ENCODE measurements at places on chromosomes 16 and 17. TPM values are rescaled to one million over a fixed set of nuclear protein-coding genes. Genes with fewer than 3 reads are reported as not detected.

- no peak for DNase-seq
These were observed 29.9 kb upstream of the OR1G1 start for GRCh38 chr17:3157218-3157617.

DNA sequence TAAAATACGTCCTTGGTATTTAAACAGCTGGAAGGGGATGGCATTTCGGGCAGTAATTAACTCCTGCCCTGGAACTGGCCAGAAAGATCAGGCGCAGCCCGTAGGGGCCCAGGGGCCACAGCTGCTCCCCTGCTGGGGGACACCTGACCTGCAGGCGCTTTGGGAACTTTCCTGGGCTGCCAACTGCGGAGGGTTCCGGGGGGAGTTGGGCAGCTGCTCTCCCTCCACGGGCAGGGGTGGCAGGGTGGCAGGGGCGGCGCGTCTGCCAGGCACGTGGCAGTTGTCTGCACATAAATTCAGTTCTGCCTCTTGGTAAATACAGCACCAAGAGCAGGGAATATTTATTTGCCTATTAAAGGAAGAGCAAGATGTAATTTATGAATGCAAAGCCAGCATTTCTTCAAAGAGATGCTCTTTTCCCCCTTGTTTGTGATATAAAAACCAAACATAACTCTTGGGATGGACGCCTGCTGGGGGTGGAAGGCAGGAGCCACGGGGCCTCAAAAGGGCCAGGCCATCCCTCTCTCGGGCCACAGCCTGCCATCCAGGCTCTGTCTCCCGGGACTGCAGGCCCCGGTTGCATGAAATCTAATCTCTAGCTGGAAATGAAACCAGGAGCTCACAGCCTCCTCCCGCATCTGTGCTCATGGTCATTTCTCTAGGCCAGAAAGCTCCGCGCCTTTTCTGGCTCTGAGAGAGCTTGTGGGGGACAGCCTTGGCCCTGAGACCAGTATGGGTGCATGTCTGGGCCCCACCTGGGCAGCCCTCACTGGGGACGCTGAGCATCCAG lies 29.9 kb upstream of the CHMP6 start:
- no peak for DNase-seq

- no peak for DNase-seq
These were observed 14.6 kb downstream of the EEF2K start for GRCh38 chr16:22220714-22221113.

- no peak for DNase-seq
These were observed 308.5 kb upstream of the TBX2 start for GRCh38 chr17:61091096-61091495.

DNA sequence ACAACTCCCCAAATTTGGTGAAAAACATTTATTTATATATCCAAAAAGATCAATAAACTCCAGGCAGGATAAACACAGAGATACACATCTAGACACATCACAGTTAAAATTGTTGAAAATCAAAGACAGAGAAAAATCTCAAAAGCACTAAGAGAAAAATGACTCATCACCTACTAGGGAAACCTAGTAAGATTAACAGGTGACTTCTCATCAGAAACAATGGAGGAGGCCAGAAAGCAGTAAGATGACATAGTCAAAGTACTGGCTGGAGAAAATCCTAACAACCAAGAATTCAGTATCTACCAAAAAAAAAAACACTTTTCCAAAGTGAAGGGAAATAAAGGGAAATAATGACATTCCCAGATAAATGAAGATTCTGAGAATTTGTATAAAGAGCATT lies 33.8 kb downstream of the ULK2 start:
- DNase-seq = no peak

DNA sequence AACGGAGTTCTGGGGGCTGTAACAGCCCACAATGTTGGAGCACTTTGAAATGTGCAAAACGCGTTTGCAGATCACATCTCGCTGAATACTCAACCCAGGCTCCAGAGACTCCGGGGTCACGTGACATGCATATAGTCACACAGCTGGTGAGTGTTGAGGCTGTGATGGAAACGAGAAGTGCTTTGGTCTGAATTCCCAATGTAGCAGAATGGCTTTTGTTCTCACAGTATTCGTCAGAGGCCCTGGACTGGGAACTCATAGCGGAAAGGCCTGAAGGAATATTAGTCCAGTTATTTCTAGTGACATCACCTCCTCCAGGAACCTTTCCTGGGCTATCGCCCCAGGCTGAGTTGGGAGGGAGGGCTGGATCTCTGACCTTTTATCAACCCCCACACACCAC lies 95.8 kb upstream of the CRHR1 start:
- DNase-seq = no peak

DNA sequence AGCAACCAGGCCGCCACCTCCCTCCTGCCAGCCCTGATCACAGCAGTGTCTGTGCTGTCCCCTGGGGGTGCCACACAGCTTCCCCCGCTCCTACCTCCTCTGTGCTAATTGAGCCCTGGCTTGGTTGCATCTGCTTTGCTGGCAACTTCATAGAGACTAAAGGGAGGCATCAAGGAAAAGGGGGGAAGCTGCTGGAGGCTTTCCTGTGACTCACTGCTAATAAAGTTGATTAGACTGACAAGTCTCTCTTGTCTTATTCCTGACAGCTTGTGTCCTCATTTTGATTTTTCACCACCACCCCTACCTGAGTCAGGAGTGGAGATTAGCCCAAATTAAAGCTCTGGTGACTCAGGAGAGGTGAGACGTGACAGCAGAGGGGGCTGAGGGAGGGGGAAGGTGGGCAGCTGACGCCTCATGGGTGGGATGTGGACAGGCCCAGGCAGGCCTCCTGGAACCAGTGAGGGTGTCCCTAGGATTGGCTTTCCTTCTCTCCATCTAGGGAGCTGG lies 310.0 kb downstream of the CBLN1 start:
- DNase-seq = no peak

DNA sequence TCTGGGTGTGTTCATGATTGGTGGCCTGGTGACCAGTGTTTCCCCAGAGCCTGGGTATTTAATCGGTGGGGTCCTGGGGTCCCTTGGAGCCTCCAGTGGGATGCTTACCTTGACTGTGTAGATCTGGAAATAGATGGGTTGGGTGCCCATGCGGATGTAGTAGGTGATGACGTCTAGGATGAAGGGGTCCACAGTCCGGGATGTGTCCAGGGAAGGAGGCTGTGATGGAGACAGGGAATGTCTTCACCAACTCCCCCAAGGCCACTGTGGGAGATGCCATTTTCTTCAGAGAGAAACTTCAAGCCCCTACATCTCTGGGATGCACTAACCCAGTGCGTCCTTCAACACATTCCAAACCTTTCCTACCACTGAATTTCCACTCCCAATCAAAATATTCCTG lies 24.1 kb upstream of the MFSD6L start:
- DNase-seq = no peak

The CCL8 gene
- total RNA-seq = not detected

The ZNF48 gene
- total RNA-seq = 15.5 TPM

DNA sequence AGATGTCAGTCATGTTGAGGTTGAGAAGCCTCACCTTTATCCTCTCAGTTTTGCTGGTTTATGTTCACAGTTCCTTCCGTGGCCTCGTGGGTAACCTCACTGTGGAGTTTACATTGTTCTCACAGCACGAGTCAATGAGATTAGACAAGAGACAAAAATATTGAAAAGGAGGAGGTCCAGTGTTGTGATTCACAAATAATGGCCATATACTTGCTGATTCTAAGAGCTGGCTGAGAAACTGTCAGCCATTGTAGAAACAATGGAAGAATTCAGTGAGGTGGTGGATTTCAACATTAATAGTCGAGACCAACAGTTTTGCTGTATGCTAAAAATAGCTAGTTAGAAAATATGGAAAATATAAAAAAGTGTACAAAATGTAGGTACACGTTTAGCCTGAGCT lies 176.4 kb upstream of the WSCD1 start:
- DNase-seq = no peak

The EVI2B gene
- total RNA-seq = 100 TPM
